Activated CD8-positive, alpha-beta memory T cell treated with anti-CD3 and anti-CD28 coated beads for 48 hours (primary cell): ENCODE measurements at places on chromosomes 16 and 17.

GRCh38 chr16:77213542-77214106 is 14.4 kb downstream of the SYCE1L start:
- DNase-seq: no peak

DNA sequence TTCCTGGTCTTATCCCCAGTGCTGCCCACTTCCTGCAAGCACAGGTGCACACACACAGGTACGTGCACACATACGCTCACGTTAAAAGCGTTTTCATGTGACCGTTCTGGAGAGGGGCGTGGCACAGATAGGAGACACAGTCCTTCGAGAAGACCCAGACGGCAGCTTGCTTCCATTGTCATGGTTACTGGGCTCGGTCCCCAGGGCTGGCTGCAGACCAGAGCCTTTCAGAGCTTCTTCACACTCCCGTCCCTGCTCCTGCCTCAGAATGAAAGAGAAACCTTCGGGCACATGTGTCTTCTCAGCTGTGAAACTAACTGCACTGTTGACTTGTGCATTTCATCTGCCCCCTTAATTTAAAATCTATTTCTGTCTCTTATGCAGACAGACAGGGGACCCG is 154.2 kb downstream of the PITPNC1 start:
- DNase-seq: no peak

GRCh38 chr16:29830774-29831173 is 10.5 kb downstream of the MVP start:
- DNase-seq: no peak

DNA sequence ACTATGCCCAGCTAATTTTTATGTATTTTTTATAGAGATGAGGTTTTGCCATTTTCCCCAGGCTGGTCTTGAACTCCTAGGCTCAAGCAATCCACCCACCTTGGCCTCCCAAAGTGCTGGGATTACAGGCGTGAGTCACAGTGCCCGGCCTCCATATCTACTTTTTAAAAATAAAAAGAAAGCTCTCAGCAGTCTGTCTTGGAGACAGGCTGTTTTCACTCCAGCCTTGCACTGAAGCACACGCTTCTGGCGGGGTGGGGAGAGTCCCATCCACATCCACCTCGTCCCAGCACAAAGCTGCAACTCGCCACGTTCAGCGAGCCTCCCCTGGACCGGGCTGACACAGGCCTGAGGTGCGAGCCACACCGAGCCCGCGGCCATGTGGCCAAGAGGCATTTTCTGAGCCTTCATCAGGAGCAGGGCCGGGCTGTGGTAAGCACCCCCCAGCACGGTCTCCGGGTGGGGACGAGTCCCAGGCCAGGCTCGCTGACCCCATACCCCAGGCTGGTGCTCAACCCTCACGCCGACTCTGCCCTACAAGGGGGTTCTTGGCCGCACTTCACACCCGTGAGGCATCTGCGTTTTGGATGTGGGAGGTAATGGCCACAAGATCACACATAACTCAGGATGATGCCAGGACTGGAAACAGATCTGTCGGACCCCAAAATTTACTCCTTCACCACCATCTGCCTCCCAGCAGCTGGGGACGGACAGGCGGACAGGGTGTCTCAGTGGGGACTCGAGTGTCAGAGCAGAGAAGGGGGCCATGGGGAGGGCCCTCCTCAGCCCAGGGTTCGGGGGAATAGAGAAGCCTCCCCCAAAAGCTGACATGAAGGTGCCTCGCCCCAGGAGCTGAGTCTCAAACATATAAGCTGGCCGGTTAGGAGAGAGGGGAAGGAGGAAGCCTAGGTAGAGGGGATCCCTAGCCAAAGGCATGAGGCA is 28.6 kb downstream of the TBC1D16 start:
- DNase-seq: no peak

GRCh38 chr16:11401161-11402050 is 56.1 kb downstream of the RMI2 start:
- DNase-seq: no peak

DNA sequence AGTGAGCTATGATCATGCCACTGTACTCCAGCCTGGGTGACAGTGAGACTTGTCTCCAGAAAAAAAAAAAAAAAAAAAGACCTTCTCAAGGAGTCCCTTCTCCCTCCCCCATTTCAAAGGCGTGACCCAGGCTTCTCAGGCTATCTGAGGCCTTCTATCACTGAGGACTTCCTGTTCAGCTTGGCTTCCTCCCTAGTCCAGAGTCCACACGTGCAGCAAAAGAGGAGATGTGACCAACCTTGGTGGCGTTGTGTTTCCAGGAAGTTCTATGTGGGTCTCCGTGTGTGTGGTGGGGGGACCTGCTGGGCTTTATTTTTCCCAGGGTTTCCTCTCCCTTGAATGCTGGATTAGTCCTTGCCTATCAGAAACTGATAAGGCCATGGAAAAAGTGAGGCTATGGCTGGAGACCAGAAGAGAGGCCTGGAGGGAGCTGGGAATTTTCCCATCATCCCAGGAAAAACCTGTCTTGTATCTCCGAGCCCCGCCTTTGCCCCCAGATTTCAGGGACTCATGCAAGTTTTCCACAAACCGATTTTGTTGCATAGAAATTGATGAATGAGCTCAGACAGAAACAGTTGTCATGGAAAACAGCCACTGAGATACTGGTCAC is 148.1 kb downstream of the SALL1 start:
- DNase-seq: no peak

DNA sequence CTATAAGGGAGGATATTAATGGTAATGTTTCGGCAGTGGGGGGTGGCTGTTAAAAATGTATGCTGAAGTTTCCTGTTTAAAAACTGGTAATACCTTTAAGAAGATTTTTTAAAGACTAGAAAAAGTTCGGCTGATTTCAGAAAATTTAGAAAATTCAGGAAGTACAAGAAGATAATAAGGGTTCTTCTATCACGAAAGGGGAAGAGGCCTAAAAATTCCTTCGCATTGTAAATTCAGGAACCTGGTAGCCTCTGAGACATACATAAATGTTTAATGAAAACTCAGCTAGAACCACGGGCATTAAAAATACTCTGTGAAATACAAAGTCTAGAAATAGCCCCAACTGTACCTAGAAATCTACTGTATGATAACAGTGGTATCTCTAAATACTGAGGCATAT is 181.2 kb downstream of the PARN start:
- no peak for DNase-seq

GRCh38 chr16:48317614-48318315 is 67.4 kb downstream of the SIAH1 start:
- DNase-seq: no peak

DNA sequence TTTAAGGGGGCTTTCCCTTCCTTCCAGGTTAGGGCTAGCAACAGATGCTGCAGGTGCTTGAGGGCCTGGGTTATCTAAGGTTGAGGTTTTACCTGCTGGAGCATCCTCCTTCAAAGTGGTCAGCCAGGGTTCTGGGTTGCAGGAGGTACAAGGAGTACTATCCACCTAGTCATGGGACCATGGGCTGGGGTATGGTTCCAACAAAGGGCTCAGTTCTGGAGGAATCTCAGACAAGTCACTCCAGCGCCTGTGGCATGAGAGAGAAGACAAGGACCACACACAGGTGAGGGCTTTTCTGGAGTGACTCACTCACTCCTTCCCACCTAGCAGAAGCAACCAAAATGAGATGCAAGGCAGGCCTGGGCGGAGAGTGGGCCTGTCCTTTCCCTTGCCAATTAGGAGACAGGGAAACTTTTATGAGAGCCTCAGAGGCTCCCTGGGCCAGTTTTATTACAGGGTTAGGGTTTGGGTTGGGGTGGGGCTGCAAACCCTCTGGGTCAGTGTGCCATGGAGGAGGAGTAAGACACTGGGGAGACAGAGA is 2.2 kb downstream of the MYO19 start:
- DNase-seq: no peak

GRCh38 chr17:1878419-1879121 is 48.8 kb downstream of the RPA1 start:
- DNase-seq: no peak

DNA sequence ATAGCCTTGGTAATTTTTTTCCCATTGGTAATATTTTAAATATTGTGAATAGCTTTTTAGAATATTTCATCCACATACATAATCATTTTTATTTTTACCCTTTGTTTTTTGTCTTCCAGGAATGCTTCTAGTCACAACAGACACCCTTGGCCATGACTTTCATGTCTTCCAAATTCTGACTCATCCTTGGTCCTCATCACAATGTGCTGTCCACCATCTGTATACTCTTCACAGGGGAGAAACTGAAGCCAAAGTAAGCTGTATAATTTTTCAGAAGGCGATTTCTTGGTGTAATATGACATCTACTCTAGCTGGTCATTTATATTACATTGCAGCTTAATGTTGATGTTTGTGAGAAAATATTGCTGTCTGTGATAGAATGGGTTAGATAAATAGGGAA is 269.4 kb downstream of the BCAS3 start:
- DNase-seq: no peak

DNA sequence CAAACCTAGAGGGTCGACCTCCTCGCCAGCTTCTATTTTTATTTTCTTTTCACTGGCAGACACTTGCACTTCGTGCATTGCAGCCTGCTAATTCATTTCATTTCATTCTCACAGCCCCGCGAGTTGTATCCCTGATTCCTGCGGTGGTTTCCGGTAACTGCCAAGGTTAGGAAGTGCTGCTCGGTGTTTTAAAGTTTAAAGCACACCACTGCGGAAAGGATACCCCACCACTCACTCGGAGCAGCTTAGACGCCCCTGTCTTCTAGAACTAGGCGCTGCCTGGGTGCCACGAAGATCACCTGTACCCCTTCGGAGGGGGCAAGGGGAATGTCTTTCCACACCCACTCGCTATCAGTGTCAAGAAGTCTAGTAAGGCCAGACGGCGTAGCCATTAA is 509 bp downstream of the CNEP1R1 start:
- no peak for DNase-seq

- no peak for DNase-seq
These were observed 26.0 kb upstream of the HNF1B start for GRCh38 chr17:37770631-37771518.

- peak; percentile 40 for DNase-seq
These were observed 1.3 kb upstream of the RAB40C start for GRCh38 chr16:588639-588888.

- no peak for DNase-seq
These were observed 21.2 kb downstream of the CDC42EP4 start for GRCh38 chr17:73290399-73291259.

- no peak for DNase-seq
These were observed 451.1 kb downstream of the HS3ST3B1 start for GRCh38 chr17:14752011-14752410.

GRCh38 chr17:66414561-66415175 is 112.3 kb downstream of the PRKCA start:
- DNase-seq: no peak
